ENCODE measurements at places on chromosomes 4 and X.

GRCh38 chrX:7242613-7243012 lies 94.7 kb upstream of the PUDP start:
- DNase-seq: no peak

GRCh38 chr4:121980643-121981042 lies 28.8 kb upstream of the TRPC3 start:
- no peak for DNase-seq

DNA sequence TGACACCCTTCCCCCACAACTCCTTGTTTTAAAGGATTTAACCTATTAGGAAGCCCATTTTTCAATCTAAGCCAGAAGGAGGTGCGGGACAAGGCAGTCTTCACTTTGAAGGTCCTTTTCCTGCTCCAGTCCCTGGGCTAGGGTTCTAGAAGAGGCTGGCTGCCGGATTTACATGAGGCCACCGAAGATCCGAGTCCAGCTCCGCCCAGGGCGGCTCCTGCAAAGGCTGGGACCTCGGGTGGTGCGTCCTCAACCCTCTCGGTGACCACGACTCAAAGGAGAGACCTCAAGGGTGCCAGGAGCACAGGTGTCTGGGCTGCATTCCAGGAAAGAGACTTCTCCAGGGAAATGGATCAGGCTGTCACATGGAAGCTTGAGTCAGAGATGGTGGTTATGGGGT lies 471.6 kb downstream of the PCDH19 start:
- DNase-seq: no peak

DNA sequence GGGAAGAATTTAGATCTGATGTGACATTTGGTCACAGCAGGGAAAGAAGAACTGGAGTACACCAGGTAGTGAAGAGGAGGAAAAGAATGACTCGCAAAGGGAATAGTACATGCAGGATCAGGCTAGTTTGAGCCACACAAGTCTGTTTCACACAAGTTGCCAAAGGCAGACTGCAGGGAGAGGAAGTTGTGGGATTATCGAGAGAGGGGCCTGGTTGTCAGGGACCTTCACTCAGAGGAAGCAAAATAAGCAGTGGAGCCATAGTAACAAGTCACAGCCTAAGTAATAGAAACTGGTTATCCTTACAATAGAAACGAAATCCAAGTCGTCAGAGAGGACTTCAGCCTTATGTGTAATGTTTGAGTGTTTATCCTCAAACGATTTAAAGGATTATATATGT lies 316.7 kb upstream of the HTR2C start:
- DNase-seq: no peak

GRCh38 chr4:1842339-1842895 lies 13.5 kb downstream of the LETM1 start:
- DNase-seq: no peak

GRCh38 chr4:152610131-152610530 lies 69.7 kb downstream of the TMEM154 start:
- no peak for DNase-seq

DNA sequence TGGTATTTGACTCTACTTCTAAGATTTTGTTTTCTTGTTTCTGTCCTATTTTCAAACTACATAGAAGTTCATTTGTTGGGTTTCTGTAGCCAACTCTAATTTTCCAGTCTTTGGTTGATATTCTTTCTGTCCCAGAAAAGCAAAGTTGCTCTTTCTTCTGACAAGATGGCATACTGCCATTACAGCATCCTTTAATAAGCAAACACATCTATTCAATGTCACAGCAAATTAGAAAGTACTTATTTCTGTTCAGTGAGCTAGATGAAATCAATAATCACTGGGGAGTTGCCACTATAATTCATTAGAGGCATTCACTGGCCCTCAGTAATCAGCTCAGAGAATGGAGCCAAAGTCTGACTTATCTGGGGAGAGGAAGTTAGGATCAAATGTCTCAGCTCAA lies 1258.0 kb upstream of the IGFBP7 start:
- no peak for DNase-seq

DNA sequence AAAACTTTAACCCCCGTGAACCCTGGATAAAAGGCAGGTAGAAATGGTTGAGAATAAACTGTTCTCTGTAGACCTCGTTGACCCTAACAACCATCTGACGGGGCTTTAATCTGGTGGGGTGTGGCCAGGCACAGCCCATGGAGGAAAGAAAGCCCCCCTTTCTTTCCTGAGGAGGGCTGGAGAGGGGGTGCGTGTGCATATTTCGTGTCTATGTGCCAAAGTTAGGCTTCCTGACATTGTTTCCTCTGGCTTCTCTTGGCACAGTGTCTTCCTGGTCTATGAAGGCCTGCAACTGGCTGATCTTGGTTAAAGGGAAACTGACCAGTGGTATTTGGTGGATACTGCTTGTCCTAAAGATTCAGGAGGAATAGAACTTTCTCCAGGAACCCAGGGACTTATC lies 97.1 kb downstream of the MGST2 start:
- no peak for DNase-seq

GRCh38 chrX:16659321-16659720 lies 9.4 kb downstream of the S100G start:
- no peak for DNase-seq

DNA sequence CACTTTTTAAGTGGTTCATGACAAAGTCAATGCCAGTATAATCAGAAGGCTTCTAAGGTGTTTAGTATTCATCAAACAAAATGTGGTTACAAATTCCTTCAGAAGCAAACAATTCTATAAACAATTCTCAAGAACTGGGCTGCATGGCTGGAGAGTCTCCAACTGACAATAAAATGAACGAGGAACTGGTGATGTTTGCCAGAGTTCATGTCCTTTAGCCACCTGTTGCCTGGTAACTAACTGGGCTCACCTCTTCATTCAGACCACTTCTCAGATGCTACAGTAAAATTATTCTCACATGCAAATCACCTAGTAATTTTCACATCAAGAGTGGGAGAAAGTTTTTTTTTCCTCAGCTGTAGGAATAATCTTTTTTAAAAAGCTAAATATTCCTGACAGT lies 53.3 kb downstream of the CAMK2D start:
- DNase-seq: no peak

DNA sequence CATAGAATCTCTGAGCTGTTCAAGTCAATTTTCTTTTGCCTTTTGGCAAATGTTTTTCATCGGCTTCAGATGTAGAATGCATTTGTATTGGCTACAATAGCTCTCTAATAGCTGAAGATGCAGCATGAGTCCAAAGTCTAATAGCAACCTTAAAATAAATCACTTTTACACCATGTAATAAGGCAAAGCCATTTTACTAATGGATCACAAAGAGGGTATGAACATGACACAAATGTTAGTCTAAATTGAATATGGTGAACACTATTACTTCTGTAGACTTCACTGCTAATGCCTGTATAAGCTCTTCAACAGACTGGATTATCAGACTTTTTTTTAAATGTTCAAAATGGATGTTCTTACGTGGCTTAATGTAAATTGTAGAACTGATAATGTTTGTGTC lies 645.3 kb downstream of the TLL1 start:
- DNase-seq: no peak

DNA sequence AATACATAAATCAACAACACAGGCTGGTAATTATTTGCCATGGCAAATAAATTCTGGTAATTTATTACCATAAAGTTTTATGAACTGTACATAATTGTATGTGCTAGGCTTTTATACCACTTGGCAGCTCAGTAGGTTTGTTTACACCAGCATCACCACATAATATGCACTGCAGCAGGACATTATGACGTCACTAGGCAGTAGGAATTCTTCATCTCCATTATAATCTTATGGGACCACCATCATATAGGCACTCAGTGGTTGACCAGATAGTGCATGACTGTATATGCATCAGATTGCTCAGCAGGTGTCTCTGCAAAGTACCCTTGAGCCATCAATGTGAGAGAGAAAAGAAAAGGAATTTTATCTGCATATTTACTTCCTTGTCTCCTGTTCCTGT lies 295.4 kb downstream of the CFAP47 start:
- DNase-seq: no peak

GRCh38 chr4:145498430-145498829 lies 16.8 kb downstream of the SMAD1 start:
- no peak for DNase-seq

DNA sequence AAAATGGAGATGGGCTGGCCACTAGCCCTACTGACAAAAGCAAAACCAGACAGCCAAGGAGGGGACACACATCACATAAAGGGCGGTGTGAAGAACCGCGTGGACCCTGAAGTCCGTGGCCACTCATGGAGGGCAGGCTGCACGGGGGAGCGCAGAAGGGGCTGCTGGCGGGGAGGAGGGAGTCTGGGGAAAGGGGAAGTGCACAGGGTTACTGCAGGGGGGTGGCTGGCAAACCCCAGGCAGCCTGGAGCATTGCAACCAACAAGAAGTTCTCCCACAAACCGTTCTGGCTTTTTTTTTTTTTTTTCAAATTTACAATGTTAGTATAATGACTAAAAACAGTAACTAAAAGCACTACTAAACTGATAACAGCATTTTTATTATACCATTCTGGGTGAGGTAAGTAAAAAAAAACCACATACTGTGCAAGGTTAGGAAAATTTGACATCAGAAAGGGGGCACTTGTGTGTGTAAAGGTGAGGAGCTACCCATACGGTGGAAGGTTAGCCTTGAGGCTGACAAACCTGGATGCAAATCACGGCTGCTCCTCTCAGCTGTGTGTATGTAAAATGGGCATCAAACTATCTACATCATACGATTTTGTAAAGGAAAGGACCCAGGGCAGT lies 87.1 kb downstream of the TSPAN5 start:
- no peak for DNase-seq

DNA sequence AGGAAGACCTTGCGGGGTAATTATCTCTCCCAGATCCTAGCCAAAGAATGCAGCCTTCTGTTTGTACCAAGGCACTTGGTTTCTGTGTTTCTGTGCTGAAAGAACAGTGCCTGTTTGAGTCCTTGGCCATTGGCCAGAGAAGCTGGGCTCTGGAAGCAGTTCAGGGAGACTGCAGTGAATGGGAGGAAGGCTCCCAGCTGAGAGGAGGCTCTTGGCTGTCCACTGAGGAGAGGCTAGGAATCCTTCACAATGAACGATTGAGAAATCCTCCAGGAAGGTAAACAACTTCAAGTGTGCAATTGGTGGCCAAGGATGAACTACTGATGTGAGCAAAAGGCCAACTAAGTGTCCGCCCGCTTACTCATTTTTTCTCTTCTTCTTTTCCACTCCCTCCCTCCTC lies 61.3 kb downstream of the HS3ST1 start:
- no peak for DNase-seq

DNA sequence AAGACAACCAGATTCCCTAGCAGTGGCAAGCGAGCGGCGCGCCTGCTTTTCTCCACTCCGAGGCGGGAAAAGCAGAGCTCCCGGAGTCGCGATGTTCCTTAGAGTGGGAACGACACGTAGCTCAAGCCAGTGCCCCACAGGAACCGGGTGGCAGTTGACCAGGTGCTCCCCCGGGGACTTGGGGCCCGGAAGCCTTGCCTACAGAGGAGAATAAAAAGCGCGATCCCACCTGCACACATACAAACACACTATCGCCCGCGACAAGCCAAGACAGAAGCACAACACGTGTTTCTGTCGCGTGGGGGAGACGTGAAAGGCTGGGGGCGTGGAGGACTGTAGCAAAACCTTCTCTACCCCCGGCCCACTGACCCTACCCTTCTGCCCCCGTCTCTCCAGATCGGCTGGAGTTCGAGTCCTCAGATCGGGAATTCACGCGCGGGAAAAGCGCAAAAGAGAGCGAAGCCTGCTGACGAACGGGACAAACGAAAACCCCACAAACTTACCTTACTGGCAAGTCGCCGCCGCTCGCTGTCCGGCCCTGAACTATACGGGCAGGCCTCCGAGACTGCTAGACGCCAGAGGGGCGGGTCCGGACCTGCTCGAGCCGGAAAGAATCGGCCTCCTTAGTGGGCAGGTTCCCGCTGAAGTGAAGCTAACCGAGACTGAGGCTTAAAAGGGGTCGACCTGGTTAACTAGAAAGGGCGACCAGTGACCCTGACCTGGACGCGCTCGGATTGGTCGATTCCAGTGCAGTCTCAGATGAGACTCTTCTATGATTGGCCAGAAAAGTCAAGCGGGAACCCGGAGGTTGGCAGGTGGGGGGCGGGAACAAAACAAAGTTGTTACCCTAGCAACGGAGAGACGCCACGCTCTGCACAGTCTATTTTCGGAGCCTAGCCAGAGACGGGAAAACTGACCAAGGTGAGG lies at the start of the genes DNAAF6 and NUP62CL:
TSS of gene DNAAF6 (plus strand) at position 842 of the 927 bp plus-strand sequence. CDS start 6,265 bp downstream, outside the sequence.
TSS of gene NUP62CL (minus strand) at position 664 of the 927 bp plus-strand sequence. CDS start 31,287 bp downstream, outside the sequence.
- peak; percentile 92 for DNase-seq

- no peak for DNase-seq
These were observed 236.2 kb downstream of the FRAS1 start for GRCh38 chr4:78293348-78293747.

DNA sequence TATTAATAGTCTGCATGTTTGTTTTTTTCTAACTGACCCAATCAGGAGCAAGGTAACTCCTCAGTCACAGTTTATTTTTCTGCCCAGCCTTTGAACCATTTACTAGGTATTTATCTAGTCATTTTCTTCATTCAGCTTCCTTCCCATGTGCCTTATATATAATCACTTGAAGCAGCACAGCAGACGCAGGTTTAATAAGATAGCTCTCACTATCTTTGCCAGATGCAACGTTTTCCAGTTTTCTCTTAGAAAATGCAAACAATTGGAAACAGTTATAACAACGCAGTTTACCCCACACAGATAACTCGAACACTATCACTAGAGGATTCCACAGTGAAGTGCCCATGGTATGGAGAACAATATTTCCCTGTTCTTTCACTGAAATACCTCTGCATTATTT lies 56.4 kb upstream of the NFKB1 start:
- peak; percentile 22 for DNase-seq

DNA sequence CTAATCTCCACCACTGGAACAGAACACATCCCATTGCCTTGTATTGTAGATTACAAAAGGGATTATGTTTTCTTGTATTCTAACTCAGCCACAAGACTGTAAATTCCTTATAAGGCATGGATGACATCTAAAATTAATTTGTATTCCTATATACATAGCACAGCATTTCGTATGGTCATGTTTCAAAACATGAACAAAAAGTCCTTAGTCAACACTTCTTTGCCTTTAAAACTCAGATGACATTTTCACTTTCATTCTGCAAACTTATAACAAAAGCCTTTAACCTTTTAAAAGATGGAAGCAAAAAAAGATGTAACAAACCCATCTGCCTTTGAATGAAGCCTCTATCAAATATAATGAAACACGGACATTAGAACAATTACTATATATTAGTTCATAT lies 181.3 kb downstream of the IQCM start:
- DNase-seq: peak; percentile 31

Data from OCI-M1 (cell line).